ENCODE measurements at places on chromosomes 5 and 9. TPM values are rescaled to one million over a fixed set of nuclear protein-coding genes. Genes with fewer than 3 reads are reported as not detected.

DNA sequence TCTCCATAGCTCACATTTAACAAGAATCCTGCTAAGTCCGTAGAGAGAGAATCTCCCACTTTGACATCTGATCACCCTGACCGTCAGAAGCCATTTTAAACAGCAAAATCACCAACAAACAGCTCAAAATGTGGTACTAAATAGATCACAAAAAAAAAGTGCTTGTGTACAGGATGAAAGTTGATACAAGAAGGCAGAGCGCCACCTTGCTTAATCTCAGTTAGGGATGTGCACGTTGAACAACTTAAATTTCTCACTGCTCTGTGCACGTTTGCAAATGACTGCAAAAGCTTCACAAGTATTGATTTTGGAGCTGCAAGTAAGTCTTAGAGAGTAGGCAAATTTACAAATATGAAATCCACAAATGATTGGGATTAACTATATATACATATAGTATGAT lies 63.1 kb upstream of the NREP start:
- no peak for DNase-seq

DNA sequence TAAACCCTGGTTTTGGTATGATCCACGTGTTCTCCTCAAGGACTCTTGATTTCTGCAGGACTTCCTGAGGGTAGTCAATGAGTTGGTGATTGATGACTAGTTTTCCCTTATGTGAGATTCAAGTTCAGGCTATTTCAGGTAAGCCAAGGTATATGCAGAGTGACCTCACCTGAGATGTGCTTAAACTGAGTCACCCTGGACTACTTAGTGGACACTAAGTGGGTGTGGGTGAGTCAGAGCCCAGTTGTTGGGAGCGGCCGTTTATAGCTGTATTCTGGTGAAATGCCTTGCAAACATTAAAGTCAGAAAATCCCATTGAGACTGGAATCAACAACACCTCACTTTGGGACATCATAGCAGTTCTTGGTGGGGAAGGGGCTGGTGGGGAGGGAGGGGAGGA lies 62.9 kb downstream of the SLC28A3 start:
- no peak for DNase-seq

The PDE6A gene
- total RNA-seq: not detected

The CD14 gene
- 104 TPM for total RNA-seq

Data from aorta (tissue), 5 donors.